ENCODE measurements at places on chromosomes 11 and 22. TPM values are rescaled to one million over a fixed set of nuclear protein-coding genes. Genes with fewer than 3 reads are reported as not detected.
A peak's percentile ranks its signal among the peaks of the same experiment; 100 is the strongest.

- H3K4me1 ChIP-seq: no peaks in the 10 kb centered on the region
- H3K4me3 ChIP-seq: no peak overlapping the region
- H3K27me3 ChIP-seq: no peaks in the 10 kb centered on the region
- no peak overlapping the region for H3K27ac ChIP-seq
Measured at GRCh38 chr11:113176599-113177360, 137.6 kb upstream of the TTC12 start.

- H3K4me3 ChIP-seq: no peak overlapping the region
- H3K36me3 ChIP-seq: peaks cover 43% of the 10 kb centered on the region
- no peak for DNase-seq
- no peaks in the 10 kb centered on the region for H3K4me1 ChIP-seq
- H3K27ac ChIP-seq: no peak overlapping the region
Measured at GRCh38 chr11:70415191-70415590, 16.9 kb downstream of the CTTN start.

GRCh38 chr11:35943309-35943708 is 553 bp upstream of the LDLRAD3 start:
- no peaks in the 10 kb centered on the region for H3K27me3 ChIP-seq
- H3K4me1 ChIP-seq: peaks cover 21% of the 10 kb centered on the region
- no peaks in the 10 kb centered on the region for H3K36me3 ChIP-seq
- H3K27ac ChIP-seq: peak overlapping the region; percentile 75
- H3K4me3 ChIP-seq: no peak overlapping the region

DNA sequence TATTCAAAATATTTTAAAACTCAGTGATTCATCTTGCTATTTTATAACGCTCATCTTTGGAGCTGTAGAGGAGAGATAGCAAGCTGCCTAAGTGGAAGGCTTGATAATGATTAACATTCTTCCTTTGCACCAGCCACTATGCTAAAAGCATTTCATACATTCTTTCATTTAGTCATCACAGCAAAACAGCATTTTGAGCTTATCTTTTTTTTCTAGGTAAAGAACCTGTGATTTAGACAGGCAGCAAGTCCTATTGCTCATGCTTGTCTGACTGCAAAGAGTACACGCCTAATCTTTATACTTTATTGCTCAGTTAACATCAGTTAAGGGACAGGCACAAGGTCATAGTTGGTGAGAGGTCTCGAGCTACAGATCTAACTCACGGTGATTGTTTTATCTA is 713.1 kb upstream of the ARHGAP42 start:
- H3K36me3 ChIP-seq: no peaks in the 10 kb centered on the region
- H3K4me3 ChIP-seq: no peak overlapping the region
- no peaks in the 10 kb centered on the region for H3K4me1 ChIP-seq
- no peak for DNase-seq

GRCh38 chr22:49826603-49827270 is 936 bp downstream of the BRD1 start:
- H3K4me3 ChIP-seq: peak overlapping the region; percentile 67
- peaks cover 47% of the 10 kb centered on the region for H3K4me1 ChIP-seq
- DNase-seq: peak; percentile 69
- peak overlapping the region; percentile 93 for H3K27ac ChIP-seq

- H3K4me1 ChIP-seq: no peaks in the 10 kb centered on the region
- DNase-seq: no peak
- H3K36me3 ChIP-seq: no peaks in the 10 kb centered on the region
- no peak overlapping the region for H3K4me3 ChIP-seq
- no peaks in the 10 kb centered on the region for H3K27me3 ChIP-seq
Measured at GRCh38 chr22:25875461-25875860, 133.5 kb downstream of the MYO18B start.

- no peak overlapping the region for H3K27ac ChIP-seq
- DNase-seq: no peak
- no peaks in the 10 kb centered on the region for H3K27me3 ChIP-seq
Measured at GRCh38 chr11:65236194-65237059, 25.3 kb upstream of the POLA2 start.

GRCh38 chr11:126098204-126098769 is 35.6 kb upstream of the CDON start:
- H3K4me1 ChIP-seq: peaks cover 22% of the 10 kb centered on the region
- H3K27ac ChIP-seq: no peak overlapping the region
- H3K36me3 ChIP-seq: no peaks in the 10 kb centered on the region
- no peaks in the 10 kb centered on the region for H3K27me3 ChIP-seq
- DNase-seq: no peak

GRCh38 chr22:49849161-49850020 is 4.3 kb upstream of the ZBED4 start:
- no peak overlapping the region for H3K27ac ChIP-seq
- H3K4me1 ChIP-seq: peaks cover 31% of the 10 kb centered on the region
- no peak for DNase-seq
- H3K36me3 ChIP-seq: no peaks in the 10 kb centered on the region

DNA sequence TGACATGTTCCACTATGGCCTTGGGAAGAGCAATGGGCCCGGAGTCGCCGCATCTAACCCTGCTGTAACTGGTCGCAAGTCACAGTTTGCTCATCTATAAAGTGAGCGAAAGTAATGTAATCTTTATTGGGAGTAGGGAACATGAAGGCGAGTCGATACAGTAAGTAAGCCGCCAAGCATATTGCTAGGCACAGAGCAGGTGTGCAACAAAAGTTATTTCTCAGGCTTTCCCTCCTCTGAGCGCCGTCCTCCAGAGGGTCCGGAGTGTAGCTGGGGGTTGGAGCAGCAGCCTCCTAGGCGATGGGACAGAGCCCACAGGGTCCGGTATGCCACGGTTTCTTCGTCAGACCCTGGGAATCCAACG is 343 bp upstream of the SPON1 start:
- H3K36me3 ChIP-seq: no peaks in the 10 kb centered on the region
- H3K4me1 ChIP-seq: peaks cover 28% of the 10 kb centered on the region
- no peak overlapping the region for H3K27ac ChIP-seq
- no peak overlapping the region for H3K4me3 ChIP-seq
- no peaks in the 10 kb centered on the region for H3K27me3 ChIP-seq

DNA sequence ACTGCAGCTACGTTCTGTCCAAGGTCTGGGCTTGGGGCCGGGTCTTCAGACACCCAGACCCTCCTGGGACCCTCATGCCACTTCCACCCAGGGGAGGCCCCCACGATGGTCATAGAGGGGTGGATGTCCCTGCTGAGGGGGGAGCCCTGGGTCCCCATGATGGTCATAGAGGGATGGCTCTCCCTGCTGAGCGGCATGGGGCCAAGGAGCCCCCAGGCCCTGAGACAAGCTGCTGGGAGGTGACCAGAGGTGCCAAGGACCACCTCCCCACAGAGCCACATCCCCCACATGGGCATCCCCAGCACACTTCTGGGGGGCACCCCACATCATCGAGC is 7.2 kb downstream of the MUC5B start:
- H3K27ac ChIP-seq: no peak overlapping the region
- DNase-seq: peak; percentile 4
- peaks cover 19% of the 10 kb centered on the region for H3K27me3 ChIP-seq
- H3K36me3 ChIP-seq: no peaks in the 10 kb centered on the region

DNA sequence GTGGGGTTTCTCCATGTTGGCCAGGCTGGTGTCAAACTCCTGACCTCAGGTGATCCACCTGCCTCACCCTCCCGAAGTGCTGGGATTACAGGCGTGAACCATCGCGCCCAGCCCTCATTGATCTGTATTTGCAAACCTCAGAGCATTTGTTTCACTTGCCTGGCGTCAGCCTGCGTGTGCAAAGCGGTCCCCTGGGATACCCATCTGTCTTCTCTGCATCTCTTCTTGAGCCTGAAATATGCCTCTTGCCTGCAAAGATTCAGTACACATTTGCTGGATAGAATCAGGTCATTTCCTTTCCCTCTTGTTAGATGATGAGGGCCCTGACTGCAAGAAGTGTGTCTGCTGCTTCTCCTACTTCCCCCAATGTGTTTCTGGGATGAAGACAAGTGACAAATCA is 1291.0 kb downstream of the TBC1D22A start:
- H3K4me3 ChIP-seq: no peak overlapping the region
- no peak for DNase-seq
- no peak overlapping the region for H3K27ac ChIP-seq
- no peaks in the 10 kb centered on the region for H3K4me1 ChIP-seq
- H3K36me3 ChIP-seq: no peaks in the 10 kb centered on the region

GRCh38 chr11:121884626-121885025 is 231.4 kb downstream of the BLID start:
- H3K36me3 ChIP-seq: no peaks in the 10 kb centered on the region
- no peaks in the 10 kb centered on the region for H3K27me3 ChIP-seq
- no peaks in the 10 kb centered on the region for H3K4me1 ChIP-seq
- H3K4me3 ChIP-seq: no peak overlapping the region
- DNase-seq: no peak

- no peak overlapping the region for H3K4me3 ChIP-seq
- H3K27me3 ChIP-seq: no peaks in the 10 kb centered on the region
- H3K36me3 ChIP-seq: no peaks in the 10 kb centered on the region
- no peaks in the 10 kb centered on the region for H3K4me1 ChIP-seq
- H3K27ac ChIP-seq: no peak overlapping the region
- no peak for DNase-seq
Measured at GRCh38 chr11:75996523-75997442, 181.8 kb downstream of the UVRAG start.

- H3K27ac ChIP-seq: peak overlapping the region; percentile 95
- no peaks in the 10 kb centered on the region for H3K27me3 ChIP-seq
- H3K36me3 ChIP-seq: no peaks in the 10 kb centered on the region
- DNase-seq: no peak
- peaks cover 78% of the 10 kb centered on the region for H3K4me1 ChIP-seq
Measured at GRCh38 chr11:119377961-119378667, 3.4 kb downstream of the USP2 start.

GRCh38 chr11:68946416-68947090 is 34.2 kb downstream of the MRGPRD start:
- H3K4me3 ChIP-seq: no peak overlapping the region
- H3K27ac ChIP-seq: peak overlapping the region; percentile 62
- no peaks in the 10 kb centered on the region for H3K27me3 ChIP-seq

- no peaks in the 10 kb centered on the region for H3K27me3 ChIP-seq
- H3K4me1 ChIP-seq: peaks cover 7% of the 10 kb centered on the region
- no peak overlapping the region for H3K27ac ChIP-seq
- H3K36me3 ChIP-seq: no peaks in the 10 kb centered on the region
- DNase-seq: no peak
Measured at GRCh38 chr11:32108576-32108975, 17.7 kb downstream of the RCN1 start.

GRCh38 chr11:67639438-67639859 is at the start of gene TBX10:
TBX10 (minus strand) TSS chr11:67639763; CDS start chr11:67639472, 291 bp downstream.
- no peak within 1 kb of the TSS for H3K4me3 ChIP-seq
- no peak for DNase-seq
- no peaks in the 10 kb centered on the region for H3K27me3 ChIP-seq
- peaks cover 5% of the 10 kb centered on the region for H3K4me1 ChIP-seq
- H3K27ac ChIP-seq: no peak within 1 kb of the TSS

Gene PICK1
- total RNA-seq: 52.4 TPM

Gene ADAMTS15
- total RNA-seq: 0.52 TPM

Gene GRK3
- total RNA-seq: 10.9 TPM

Gene ABTB2
- total RNA-seq: 2.1 TPM

Gene UBQLN3
- total RNA-seq: 1.3 TPM

Gene TKFC
- 27.5 TPM for total RNA-seq

Gene ALG12
- total RNA-seq: 17.9 TPM

Gene CYTH4
- 2.3 TPM for total RNA-seq

Gene APOBEC3B
- not detected for total RNA-seq

Gene TMPRSS5
- total RNA-seq: 0.33 TPM

Gene SLC22A6
- not detected for total RNA-seq

Gene OR2AG2
- 0.26 TPM for total RNA-seq

Gene MGAT3
- 2.9 TPM for total RNA-seq

Gene NADSYN1
- 45.7 TPM for total RNA-seq

Gene OR6A2
- 1.0 TPM for total RNA-seq

Data from body of pancreas (tissue), 4 donors.